ENCODE measurements at places on chromosomes 7 and 10.
A peak's percentile ranks its signal among the peaks of the same experiment; 100 is the strongest.

- no peak for DNase-seq
These were observed 610.1 kb upstream of the ANKRD30A start for GRCh38 chr10:36515319-36515718.

- peak; percentile 17 for DNase-seq
These were observed 42.2 kb upstream of the HSPB1 start for GRCh38 chr7:76260171-76260703.

GRCh38 chr10:95518455-95519452, 42.4 kb downstream of the SORBS1 start:
- no peak for DNase-seq

- DNase-seq = peak; percentile 66
These were observed 5.6 kb downstream of the TPK1 start for GRCh38 chr7:144830024-144830785.

DNA sequence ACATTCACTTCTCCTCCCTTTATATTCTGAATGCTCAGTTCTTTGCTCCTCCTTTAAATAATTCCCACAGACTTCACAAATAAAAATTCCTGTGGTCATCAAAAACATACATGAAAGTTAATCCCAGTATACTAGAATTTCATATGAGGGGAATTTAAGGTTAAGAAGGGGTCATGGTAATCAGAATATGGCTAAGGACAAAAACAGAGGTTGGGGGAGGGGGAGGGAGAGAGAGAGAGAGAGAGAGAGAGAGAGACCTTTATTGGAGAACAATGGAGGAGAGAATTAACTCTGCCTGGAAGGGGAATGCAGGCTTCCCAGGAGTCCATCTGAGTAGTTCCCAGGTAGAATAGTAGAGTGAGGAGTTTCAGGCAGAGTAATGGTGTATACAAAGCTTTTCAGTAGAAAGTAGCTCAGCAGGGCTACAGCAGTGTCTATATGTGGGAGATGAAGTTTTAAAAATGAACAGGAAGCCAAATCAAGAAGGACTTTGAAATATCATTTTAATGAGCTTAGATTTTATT, 5.2 kb upstream of the CUBN start:
- DNase-seq = peak; percentile 33

GRCh38 chr10:93006435-93007039, 54.1 kb upstream of the CYP26C1 start:
- DNase-seq = peak; percentile 70

GRCh38 chr7:91620827-91621226, 259.7 kb downstream of the MTERF1 start:
- no peak for DNase-seq

DNA sequence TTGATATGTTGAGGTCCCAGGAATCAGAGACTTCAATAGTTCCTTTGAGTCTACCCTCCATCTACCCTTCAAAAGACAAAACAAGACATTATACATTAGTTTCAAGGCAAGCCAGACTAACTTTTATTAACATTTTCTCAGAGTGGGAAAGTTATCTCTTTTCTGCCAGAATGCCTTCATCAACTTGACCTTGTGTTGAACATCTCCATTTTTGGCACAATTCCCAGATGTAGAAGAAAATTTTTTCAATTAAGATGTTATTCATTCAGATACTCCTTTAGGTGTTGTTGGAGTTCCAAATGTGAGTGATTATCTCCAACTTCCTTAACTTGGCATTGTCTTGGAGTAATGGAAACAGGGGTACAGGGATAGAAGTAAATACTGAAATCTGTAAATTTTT, 59.1 kb downstream of the NRF1 start:
- peak; percentile 19 for DNase-seq

- DNase-seq = no peak
These were observed 11.2 kb upstream of the JAKMIP3 start for GRCh38 chr10:132054564-132054963.

DNA sequence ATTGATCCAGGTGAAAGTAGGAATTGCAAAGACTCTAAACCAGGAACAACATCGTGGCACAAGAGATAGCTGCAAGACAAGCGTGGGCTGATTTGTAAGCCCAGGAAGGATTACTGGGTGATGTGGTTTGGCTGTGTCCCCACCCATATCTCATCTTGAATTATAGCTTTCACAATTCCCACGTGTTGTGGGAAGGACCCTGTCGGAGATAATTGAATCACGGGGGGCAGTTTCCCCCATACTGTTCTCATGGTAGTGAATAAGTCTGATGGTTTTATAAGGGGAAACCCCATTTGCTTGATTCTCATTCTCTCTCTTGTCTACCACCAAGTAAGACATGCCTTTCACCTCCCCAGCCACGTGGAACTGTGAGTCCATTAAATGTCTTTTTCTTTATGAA, 59.5 kb downstream of the ST8SIA6 start:
- no peak for DNase-seq

DNA sequence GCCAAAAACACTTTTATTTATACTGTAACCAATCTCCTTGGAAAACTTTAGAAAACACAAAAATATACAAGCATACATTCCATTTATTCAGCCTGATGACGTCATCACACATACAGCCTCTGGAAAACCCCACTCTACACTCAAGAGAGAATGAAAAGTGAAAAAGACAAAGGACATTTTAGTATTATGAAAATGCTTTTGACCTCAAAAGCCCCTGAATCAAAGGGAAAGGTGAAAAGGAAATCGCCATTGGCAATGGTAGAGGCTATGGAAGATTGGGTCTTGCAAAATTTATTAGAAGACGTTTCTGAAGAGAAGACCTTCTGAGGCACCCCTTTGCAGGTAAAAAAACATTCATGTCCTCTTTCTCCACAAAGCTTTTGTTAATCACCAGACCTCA, 82.9 kb upstream of the STRIP2 start:
- peak; percentile 33 for DNase-seq

- DNase-seq = peak; percentile 98
These were observed at the start of gene LUC7L2 for GRCh38 chr7:139359366-139360209. LUC7L2 (plus strand) TSS chr7:139359894; CDS start chr7:139360262, 368 bp downstream.

DNA sequence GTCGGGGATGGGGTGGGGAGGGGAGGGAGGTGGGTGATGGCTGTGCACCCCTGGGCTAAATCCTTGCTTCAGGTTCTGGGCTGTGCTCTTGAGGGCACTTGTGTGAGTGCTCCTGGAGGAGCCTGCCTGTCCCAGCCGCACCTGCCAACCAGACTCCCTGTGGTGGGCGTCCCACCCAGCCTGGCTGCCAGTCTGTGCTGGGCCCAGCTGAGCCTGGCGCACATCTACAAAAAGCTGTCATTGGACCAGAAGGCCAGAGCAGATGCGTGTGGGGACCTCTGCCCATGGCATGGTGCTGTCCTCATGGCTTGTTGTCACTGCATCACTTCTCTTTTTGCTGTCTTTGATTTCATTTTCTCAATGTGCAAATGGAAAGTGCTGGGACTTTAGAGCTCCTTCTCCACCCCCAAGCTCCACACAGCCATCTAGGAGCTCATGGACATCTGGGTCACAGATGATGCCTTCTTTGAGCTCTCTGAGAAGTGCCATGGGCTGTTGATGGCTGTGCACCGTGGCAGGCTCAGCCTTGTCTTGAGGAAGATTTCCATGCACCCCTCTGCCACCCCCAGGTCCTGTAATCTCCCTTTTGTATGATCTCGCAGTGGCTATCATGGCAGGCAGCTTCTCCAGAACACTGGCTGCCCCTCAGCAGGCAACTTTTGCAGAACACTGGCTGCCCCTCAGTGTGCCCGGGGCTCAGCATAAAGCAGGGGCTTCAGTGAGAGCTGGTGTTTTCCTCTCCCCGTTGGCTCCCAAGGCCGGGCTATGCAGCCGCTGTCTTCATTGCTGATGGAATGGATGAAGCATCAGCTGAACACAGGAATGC, 83.9 kb downstream of the ADCY1 start:
- DNase-seq = no peak

- DNase-seq = peak; percentile 15
These were observed 271.2 kb upstream of the IMMP2L start for GRCh38 chr7:111833466-111833865.

GRCh38 chr7:154587792-154588191, 415.1 kb downstream of the PAXIP1 start:
- DNase-seq = no peak

GRCh38 chr7:148262721-148263229, 327.8 kb upstream of the C7orf33 start:
- peak; percentile 37 for DNase-seq

DNA sequence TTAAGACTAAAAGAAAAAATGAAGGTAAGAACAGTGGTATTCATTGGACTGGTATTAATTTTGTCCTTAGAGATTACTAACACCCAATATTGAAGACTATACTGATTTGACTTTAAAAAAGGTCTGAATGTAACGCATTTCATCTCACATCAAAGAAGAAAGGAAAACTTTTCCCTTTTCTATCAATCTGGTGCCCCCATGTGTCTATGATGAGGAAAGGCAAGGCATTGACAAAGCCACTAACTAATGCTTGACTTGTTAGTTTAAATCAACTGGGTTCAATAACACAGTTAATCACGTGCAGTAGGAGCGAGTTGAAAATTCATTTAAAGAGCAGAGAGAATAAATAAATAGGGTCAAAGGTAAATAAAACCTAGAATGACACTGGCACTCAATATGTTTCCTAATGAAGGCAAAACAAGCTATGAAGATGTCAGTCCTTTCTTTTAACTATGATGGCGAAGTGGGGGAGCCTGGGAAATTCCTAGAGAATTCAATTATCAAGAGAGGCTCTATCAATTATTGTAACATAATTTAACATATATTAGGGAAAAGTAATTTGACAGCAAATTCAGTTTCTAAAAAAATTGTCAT, 180.9 kb downstream of the ANK3 start:
- peak; percentile 47 for DNase-seq

GRCh38 chr10:118003126-118003525, 43.6 kb downstream of the RAB11FIP2 start:
- no peak for DNase-seq

GRCh38 chr10:110535958-110536891, 31.3 kb upstream of the SMC3 start:
- peak; percentile 87 for DNase-seq

DNA sequence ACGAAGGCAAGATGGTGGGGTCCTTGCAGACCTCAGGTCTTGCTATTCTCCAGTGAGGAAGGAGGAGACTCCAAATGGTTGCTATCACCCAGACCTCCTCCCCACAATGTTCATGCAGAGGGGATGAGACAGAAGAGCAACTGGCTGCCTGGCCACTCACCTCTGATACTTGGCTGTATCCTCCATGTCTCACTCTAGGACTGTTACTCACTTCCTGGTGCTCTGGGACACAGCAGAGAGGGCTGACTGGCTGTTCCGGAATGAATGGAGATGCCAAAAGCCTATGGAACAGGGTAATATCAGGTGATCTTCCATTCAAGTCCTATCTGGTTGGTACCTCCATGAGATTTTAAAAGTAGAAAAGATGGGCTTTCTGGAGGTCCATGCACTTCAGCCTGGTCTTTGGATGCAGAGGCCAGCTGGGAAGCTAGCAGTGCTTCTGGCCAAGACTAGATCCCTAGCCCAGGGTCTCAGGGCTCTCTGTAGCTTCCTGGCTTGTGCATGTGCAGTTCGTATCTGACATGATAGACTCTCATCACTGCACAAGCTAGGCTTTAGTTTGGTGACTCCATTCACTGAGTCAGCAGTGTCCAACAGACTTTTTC, 27.0 kb upstream of the ABI1 start:
- DNase-seq = no peak

DNA sequence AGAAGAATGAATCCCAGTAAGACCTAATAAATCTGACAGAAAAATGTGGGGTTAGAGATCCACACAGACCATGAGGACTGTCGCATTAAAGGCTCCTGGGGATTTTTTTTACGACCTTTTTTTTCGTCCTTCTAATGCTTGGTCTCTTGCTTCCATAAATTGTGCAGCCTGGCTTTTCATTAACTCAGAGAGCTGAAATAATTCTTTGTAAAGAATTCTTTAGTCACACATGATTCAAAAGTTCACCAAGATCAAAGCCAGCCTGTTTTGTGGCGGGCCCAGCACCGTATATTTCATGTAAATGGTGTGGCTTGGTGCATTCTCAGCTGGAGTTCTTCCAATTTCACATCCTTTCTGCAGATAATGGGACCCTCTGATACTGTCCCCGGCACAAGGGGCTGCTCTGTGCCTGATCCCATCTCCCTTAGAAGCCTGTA, 206.6 kb upstream of the BMPER start:
- DNase-seq = no peak
